Breast epithelium (tissue), 4 donors: ENCODE measurements at places on chromosomes 4 and X.

- no peak for DNase-seq
These were observed 118.2 kb downstream of the NAF1 start for GRCh38 chr4:163048447-163048846.

DNA sequence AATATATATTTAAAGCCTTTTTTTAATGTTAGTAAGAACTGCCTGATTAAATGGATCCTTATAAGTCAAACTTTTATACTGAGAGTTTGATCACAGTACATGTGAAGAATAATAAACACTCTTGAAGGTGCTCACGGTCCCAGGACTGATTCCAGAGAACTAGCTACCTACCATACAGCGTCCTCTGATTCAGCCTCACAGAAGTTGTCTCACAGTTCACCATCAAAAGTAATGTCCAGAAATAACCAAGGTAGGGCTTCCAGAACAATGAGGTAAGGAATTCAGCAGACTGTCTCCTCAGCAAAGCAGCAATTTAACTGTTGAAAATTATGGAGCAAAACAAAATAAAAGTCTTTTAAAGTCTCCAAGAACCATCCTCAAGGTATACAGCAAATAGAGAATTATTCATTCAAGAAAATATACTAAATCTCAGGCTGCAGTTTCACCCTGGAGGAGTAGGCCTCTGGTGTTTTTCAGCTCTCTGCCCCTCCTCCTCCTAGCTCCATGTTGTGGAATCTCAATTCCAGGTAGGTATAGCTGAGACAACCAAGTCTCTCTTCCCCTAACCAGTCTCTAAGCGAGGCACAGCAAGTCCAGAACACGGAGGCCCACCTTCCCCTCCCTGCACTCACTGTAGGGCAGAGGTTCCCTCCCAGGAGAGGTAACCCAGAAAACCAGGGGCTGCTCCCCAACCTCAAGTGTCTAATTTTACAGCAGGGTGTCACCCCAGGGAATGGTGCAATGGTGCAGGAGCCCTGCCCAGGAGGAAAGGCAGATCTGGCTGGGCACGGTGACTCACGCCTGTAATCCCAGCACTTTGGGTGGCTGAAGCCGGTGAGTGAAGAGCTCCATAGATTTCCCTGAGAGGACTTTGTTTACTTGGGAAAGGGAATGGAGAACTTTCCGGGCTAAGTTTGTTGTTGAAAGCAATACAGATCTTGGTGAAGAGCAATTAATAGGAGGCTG, 28.6 kb downstream of the FAM241A start:
- no peak for DNase-seq

- DNase-seq: no peak
These were observed 10.4 kb upstream of the PDGFRA start for GRCh38 chr4:54218736-54219135.

GRCh38 chrX:123481913-123482851, 250.7 kb downstream of the THOC2 start:
- no peak for DNase-seq

GRCh38 chr4:8730681-8731080, 138.1 kb downstream of the CPZ start:
- DNase-seq: peak; percentile 30

- DNase-seq: no peak
These were observed 11.6 kb downstream of the IRF2 start for GRCh38 chr4:184462724-184463123.

DNA sequence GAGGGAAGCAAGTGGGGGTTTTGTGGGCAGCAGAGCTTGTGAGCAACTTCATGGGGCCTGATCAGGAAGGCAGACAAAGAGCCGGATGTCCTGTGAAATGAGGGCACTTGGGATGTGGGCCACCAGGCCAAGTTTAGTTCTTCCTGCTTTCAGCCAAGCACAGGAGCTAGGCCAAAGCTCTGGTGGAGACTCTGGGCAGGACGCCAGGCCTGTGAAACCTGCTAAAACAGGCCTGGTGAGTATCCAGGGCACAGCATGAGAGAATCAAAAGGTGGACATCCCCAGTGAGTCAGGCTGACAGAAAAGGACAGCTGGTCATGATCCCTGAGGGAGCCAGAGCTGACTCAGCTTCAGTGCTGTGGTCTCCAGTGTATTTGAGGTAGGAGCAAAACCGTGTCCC, 95.7 kb downstream of the NPNT start:
- DNase-seq: peak; percentile 86

DNA sequence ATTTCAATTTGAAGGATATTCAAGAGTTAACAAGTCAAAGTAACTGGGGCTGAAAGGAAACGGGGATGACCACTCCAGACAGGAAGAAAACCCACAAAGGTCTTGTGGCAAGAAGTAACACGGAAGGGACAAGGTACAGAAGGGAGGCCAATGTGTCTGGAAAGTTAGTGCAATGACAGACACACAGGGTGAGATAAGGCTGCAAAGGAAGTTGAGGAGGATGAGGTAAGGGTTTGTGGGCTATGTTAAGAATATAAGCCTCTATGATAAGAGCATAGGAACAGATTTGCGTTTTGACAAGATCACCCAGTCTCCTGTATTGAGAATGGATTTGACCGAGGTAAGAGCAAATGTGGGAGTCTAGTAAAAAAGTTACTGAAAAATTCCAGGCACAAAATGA, 21.9 kb upstream of the EMCN start:
- DNase-seq: no peak

GRCh38 chr4:149521611-149522425, 293.8 kb downstream of the IQCM start:
- no peak for DNase-seq

- DNase-seq: no peak
These were observed 334.5 kb upstream of the SLC7A11 start for GRCh38 chr4:138576684-138577083.

- no peak for DNase-seq
These were observed 228.1 kb downstream of the ADAMTS3 start for GRCh38 chr4:72340803-72341431.

DNA sequence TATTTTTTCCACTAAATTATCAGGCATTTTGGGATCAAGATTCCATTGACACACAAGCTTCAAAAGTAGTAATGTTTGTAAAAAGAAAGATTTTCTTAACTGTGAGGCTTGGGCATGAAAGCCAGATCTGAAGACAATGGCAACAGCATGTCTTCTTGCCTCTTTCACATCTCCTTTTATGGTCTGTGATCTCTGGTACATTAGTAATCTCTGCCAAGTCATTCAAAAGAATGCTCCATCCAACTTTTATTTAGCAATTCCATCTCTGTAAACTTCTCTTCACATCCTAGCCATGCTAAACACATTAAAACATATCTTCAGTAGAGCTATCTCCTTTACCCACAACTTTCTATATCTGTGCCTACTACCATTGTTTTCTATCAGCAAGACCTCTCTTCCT, 465.4 kb downstream of the FAT4 start:
- DNase-seq: no peak

DNA sequence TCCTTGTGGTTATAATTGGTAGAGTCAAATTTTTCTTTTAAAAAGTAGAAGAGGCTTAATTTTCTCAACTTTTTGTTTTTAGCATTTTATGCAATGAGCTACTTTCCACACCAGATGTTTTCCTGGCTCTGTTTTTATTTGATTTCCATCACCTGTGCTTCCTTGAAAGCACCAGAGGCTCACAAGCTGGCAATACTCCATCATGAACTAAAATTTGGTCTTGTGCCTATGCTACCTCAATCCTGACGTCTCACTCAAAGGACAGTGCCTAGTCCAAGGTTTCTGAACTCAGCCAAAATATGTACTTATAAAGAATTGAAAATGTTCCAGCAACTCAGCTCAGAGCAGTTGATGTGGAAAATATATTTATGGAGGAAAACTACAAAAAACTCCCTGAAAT, 914.0 kb upstream of the PRKX start:
- no peak for DNase-seq

DNA sequence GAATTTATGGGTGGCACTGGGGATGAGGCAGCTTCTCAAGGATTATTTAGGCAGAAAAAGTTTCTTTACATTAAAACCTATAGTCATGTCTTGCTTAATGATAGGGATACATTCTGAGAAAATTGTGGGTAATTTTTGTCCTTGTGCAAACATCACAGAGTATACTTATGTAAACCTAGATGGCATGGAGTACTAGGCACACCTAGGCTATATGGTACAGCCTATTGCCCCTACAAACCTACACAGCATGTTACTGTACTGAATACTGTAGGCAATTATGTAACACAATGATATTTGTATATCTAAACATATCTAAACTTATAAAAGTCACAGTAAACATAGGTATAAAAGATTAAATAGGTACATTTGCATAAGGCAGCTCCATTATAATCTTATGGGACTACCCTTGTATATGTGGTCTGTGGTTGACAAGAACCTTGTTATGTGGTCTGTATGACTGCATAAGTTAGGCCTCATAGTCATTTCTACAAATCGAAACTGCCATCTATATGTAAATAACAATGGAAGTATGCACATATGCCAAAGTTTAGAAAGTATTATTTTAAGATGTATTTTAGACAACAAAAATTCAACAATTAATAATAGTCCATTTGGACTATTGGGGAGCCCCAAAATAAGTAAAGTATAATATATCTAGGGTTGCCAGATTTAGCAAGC, 87.3 kb downstream of the CFAP299 start:
- DNase-seq: no peak

GRCh38 chrX:99301990-99302389, 1108.1 kb downstream of the PCDH19 start:
- DNase-seq: no peak

DNA sequence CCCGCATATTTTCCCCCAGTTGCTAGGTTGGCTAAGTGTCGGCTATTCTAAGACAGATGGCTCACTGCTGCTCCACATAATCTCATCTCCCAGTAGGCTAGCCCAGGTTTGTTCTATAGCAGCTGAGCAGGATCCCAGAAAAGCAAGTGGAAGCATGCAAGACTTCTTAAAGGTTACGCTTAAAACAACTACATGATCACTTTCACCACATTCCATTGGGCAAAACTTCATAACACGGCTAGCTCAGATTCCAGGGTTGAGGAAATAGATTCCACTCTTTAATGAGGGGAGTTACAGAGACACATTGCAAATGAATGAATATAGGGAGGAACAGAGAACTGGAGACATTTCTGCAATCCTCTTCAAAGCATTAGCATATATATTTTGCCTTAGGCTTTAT, 12.9 kb upstream of the RAB33B start:
- DNase-seq: no peak

GRCh38 chrX:46836701-46837557, at the start of gene RP2:
RP2 (plus strand) TSS chrX:46837043; CDS start chrX:46837101, 58 bp downstream.
- DNase-seq: peak; percentile 90

DNA sequence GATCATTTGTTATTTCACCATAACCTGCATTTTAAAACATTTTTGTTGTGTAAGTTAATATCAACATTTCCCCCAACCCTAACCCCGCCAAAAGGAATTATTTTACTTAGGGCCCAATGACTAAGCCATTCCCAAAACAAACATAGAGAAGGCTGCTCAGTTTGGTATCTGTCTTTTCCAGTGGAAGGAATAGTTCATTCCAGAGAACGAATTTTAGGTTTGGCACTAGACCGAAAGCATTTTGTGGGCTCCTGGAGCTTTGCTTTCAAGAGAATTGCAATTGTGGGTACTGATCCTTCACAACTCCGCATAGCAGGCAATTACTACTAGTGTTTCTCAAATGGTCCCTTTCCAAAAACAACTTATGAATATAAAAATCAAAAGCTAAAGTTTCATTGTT, 226.7 kb upstream of the MAD2L1 start:
- no peak for DNase-seq

GRCh38 chr4:139453041-139453370, 915 bp upstream of the RAB33B start:
- no peak for DNase-seq

- no peak for DNase-seq
These were observed at the start of gene FRMPD3 for GRCh38 chrX:107448998-107449835. FRMPD3 (plus strand) TSS chrX:107449652; CDS start chrX:107526589, 76,937 bp downstream.
